ENCODE measurements at places on chromosomes 2 and 18.

GRCh38 chr2:12131975-12132374 is 385.5 kb downstream of the LPIN1 start:
- no peak for DNase-seq

- DNase-seq, result no peak
Observed at GRCh38 chr2:236764716-236765115, 195.1 kb downstream of the ACKR3 start.

DNA sequence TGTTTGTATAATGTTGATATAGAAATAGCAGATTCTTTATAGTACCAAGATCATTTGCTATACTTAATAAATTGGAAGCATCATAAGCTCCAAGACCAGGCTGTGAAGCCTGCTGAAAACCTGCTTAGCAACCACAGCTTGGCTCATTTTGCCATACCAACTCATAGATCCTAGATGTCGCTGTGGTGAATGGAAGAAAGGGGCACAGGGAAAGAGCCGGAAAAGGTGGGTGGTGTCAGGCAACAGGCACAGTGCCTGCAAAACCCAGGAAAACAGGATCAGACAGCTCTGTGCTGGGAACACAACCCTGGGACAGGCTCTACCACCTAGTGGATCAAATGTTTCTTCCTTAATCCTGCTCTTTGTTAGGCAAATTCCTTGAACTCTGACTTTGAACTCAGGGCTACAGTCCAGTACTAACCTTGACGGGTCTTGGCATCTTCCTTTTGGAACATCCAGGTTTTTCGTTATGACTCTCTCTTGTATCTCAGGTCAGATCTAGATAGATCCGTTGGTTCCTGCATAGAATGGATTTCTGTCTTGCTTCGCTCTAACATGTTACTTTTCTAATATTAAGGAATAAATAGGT is 31.6 kb downstream of the TWSG1 start:
- no peak for DNase-seq

DNA sequence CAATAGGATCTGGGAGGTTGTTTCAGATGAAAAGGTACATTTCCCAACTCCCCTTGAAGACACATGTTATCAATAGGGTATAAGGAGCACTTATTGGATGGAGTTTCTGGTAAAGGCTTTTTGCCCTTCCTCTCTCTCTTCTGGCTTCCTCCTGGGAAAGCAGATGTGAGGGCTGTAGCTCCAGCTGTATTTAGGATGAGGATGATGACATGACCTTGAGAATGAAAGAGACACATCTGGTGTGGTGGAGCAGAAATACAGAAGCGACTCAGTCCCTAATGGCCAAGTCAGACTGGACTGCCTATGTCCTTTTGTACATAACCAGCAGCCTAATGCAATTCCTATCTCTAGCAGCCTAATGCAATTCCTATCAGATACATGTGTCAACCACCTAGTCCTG is 100.9 kb upstream of the NXPH2 start:
- no peak for DNase-seq

DNA sequence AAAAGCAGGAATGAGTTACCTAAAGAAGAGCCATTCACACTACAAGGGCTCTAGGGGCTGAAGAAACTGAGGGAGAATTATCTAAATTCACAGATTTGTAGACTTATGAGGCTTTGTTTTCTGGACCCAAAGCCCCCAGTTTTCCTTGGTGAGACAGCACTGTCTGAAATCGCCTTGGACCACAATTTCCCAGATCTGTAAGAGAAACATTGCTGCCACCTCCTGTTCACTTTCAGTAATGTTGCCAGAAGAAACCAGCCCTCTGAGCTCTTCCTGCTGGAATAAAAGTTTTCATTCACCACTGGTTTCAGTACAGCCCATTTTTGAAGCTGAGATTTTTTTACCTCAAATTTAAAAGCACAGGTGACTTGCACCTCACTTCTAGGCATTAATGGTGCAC is 169.2 kb downstream of the CDH20 start:
- DNase-seq, result peak; percentile 2

GRCh38 chr18:23502516-23503037 is 734 bp upstream of the RMC1 start:
- no peak for DNase-seq

DNA sequence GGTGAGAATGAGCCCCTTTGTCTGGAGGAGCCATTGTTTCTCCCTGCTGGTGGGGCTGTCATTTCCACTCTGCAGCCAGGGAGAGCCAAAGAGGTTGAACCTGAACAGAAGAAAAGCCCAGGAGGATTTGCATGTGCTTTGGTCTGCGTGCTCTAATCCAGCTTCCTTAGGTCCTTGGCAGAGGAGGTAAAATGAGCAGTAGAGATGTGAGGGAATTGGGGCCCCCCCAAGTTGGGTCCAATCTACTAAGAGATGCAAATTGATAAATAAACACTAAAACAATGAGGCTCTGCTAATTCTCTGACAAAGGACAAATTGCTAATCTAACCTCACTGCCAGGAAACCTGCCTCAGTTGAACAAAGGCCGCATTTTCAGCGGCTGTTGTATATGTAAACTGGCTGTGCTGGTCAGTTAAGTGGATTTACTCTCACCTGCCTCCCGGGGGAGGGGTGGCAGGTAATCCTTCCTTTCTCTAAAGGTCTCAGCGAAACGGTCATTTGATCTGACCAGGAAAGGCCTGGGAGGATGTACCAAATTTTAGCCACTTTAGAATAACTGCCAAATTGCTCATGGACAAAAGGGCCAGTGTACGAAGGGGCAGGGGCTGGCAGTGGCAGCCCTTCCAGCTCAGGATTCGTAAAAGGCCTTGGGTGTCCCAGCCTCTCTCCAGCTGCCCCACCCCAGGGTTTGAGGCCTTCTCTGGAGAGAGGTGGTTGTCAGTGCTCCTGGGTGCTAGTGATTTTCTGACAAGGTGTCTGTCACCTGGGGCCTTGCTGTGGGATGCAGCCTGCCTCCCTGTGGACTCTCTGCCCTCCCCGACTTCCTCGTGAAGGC is 193.6 kb downstream of the MIB1 start:
- no peak for DNase-seq

DNA sequence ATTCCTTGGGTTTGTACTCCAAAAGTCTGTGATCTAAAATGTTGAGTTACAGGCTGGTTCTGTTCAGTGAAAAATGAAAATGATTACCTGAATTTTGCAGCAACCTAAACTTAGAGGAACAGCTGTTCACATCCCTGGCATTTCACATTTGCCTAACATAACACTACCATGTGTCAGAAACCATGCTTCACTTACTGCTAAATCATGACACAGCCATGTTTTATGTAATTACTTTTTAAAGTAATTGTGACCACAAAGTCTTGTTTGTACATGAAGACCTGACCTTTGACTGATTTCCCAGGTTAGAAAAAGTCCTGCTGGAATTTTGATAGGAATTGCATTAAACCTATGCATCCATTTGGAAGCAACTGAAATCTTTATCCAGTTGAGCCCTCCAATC is 79.1 kb downstream of the FAM168B start:
- DNase-seq, result no peak

- no peak for DNase-seq
Observed at GRCh38 chr2:65353046-65353445, 79.4 kb downstream of the SPRED2 start.

DNA sequence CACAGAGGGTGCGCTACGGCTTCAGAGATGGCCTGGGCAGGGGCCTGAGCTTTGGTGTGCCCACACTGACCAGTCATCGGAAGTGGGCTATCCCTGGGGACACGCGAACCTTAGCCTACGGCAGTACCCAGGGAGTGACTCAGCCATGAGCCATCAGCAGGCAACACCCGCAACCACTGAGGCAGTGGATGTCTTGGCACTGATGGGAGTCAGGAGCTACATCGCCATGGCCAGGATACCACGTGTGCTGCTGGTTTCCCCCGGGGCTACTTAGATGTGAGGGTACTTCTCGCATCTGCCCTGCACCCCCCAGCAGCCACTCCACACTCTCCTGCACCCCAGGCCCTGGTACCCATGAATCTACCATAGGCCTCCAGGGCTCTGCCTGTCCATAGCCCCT is 12.8 kb upstream of the HPCAL1 start:
- DNase-seq, result no peak

GRCh38 chr2:218849721-218850120 is 9.9 kb upstream of the WNT6 start:
- no peak for DNase-seq

- peak; percentile 47 for DNase-seq
Observed at GRCh38 chr2:160394153-160394552, 99.5 kb downstream of the RBMS1 start.
